Stimulated activated CD4-positive, alpha-beta T cell treated with anti-CD3 and anti-CD28 coated beads, Interleukin-12 subunit alpha, Interleukin-12 subunit beta, amount 100 ng/mL, for 48 hours (primary cell): ENCODE measurements at places on chromosomes 6 and 20.

DNA sequence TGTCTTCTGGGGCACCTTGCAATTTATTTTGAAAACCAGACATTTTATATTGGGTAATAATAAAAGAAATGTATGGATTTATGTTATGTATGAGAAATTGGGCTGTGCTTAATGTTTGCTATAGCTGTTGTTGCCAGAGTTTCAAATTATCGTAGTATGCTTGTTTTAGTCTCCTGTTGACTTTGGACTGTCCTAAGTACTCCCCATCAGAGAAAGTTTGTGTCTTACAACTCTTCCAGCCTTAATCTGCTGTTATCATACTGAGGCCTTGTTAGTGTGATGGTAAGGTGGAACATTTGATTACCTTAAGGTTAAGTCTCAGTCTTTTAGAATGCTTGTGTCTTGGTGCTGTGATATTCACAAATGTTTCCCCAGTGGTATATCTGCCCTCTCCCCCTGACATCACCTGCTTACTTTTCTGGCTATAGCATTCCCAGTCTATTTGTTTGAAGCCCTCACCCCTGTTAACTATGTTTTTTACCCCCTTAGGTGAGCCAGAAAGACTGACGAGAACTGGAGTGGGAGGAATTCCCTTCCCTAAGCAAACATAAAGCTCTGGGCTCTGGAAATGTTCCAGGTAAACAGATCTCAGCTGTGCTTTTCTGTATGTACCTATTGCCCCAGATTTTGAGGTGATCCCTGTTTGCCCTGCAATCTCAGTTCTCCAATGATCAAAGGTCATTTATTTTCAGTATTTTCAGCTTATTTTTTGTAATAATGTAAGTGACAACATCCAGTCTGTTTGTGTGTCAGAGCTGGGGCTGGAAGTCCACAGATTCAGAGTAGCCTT lies 581.1 kb upstream of the CITED2 start:
- DNase-seq, result no peak

DNA sequence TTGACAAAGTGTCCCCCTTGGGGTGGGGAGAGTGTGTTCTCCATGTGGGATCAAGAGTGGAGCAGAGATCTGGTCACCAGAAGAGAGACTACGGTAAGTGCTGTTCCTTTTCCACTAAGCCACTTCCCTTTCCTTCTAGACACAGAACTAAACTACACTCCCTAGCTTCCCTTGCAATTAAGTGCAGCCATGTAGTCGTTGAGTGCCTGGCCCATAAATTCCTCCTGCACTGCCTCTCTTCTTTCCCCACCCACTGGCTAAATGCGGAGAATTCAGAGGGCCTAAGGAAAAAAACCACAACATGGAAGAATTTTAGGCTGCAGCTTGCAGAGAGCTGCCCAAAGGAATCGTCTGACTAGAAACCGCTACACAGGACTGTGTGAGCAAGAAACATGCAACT lies 1.5 kb downstream of the WDR27 start:
- DNase-seq, result no peak

DNA sequence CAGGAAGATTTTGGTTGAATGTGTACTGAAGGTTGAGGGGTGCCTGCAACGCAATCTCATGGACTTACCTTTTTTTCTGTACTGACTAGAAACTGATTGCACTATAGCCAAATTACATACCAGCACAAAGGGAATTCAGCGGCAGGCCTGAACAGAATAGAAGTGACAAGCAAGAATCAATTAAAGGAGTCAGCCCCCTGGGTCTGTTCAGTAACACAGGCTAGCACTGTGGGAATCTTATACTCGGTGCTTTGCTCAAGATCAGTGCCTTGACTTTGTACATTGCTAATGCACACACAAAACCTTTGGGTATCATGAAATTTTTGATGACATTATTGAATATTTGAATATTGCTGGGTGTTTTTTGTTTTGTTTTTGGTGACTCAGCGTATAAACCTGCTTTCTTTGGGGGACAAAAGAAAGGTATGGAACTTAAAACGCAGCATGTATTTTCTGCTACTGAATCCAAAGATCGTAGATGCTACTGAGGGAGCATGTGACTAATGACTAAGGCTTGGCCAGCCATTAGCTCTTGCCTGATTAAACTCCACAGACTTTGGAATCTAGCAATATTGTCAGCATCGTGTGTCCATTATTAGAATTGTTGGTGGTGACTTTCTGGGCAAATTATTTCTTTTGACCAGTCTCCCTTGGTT lies 236.6 kb downstream of the ARID1B start:
- no peak for DNase-seq

GRCh38 chr20:18847226-18847755 lies 33.7 kb downstream of the SCP2D1 start:
- no peak for DNase-seq

DNA sequence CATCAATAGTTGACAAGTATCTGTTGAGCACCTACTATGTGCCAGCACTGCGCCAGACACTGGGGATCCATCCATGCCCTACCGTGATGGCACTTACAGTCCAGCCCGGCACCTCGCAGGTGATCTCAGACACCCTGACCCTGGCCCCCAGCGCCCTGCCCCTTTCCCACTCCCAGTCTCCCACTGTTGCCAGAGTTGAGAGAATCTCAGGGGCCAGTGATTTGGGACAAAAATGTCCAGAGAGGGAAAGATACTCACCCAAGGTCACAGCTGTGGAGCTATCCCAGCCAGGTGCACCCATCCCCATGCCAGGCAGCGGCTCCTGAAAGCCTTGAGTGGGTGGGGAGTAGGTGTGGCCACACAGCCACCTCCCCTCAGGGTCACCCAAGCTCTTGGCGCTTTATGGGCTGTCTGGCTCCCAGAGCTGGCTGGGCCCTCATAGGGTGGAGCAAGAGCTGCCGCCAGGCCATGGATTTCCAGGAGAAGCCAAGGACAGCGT lies 3.3 kb downstream of the PI16 start:
- no peak for DNase-seq

- DNase-seq, result no peak
Measured at GRCh38 chr20:43460172-43460829, 2.6 kb downstream of the SRSF6 start.

GRCh38 chr6:108052706-108053105 lies 21.8 kb downstream of the OSTM1 start:
- no peak for DNase-seq
